Neuronal stem cell (in vitro differentiated cells): ENCODE measurements at places on chromosomes 16 and 17.

DNA sequence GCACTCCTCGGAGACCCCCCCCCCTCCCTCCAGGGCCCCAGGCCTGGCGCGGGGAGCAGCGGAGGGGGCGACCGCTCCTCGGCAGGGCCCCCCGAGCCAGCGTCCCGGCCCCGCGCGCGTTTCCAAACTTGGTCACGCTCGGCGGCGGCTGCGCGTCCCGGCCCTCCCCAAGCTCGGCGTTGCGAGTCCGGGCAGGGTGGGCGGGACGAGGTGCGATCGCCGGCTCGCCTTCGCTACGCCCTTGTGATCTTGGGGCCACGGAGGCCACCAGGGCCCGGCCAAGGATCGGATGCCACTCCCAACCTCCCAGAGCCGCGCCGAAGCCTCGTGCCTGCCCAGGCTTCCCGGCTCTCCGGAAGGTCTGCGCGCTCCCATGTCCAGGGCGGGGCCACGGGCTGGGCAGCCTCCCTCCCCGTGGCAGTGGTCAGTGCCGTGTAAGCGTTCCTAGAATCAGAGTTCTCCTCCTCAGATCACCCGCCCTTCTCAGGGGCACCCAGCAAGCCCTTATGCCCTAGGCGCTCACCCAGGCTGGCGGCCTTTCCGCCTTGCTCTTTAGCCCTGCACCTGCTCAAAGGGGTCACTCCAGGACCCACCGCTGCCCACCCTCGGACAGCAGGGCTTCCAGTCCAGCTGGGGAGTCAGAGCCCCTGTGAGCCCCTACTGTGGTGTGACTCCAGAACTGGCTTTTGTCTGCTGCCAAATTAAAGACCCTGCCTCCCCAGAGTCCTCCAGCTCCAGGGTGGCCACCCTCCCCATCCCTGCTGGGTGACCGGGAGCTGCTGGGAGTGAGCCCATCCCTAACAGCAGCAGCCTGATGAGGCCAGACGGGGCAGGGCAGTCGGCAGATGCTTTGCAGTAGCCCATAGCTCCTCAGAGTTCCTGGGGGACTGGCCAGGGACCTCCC, 12.2 kb upstream of the MRPS23 start:
- H3K36me3 ChIP-seq, result peaks cover 3% of the 10 kb centered on the region
- H3K27me3 ChIP-seq, result no peaks in the 10 kb centered on the region
- peaks cover 20% of the 10 kb centered on the region for H3K4me1 ChIP-seq
- no peak for DNase-seq
- no peak overlapping the region for H3K4me3 ChIP-seq
- no peak overlapping the region for H3K27ac ChIP-seq

GRCh38 chr16:81127051-81127450, 30.9 kb upstream of the GCSH start:
- no peak overlapping the region for H3K4me3 ChIP-seq
- no peaks in the 10 kb centered on the region for H3K27me3 ChIP-seq
- no peaks in the 10 kb centered on the region for H3K36me3 ChIP-seq
- no peak for DNase-seq
- no peaks in the 10 kb centered on the region for H3K4me1 ChIP-seq
- no peak overlapping the region for H3K27ac ChIP-seq

- no peaks in the 10 kb centered on the region for H3K27me3 ChIP-seq
- H3K4me1 ChIP-seq, result peaks cover 8% of the 10 kb centered on the region
- H3K36me3 ChIP-seq, result peaks cover 43% of the 10 kb centered on the region
- no peak overlapping the region for H3K27ac ChIP-seq
- H3K4me3 ChIP-seq, result no peak overlapping the region
- no peak for DNase-seq
Observed at GRCh38 chr16:30351586-30352419, 3.3 kb downstream of the CD2BP2 start.

- H3K4me3 ChIP-seq, result no peak overlapping the region
- no peak for DNase-seq
- no peaks in the 10 kb centered on the region for H3K4me1 ChIP-seq
- no peak overlapping the region for H3K27ac ChIP-seq
- no peaks in the 10 kb centered on the region for H3K36me3 ChIP-seq
Observed at GRCh38 chr16:60510941-60511340, 1525.3 kb downstream of the CDH8 start.
